Suprapubic skin (tissue), 4 donors: ENCODE measurements at places on chromosomes 7 and 10.

GRCh38 chr7:33905389-33906032 lies at the start of gene BMPER:
Gene BMPER, plus strand, starts transcription at chr7:33905539. Its CDS starts 75 bp downstream, at chr7:33905614.
- DNase-seq = no peak

- DNase-seq = no peak
Observed at GRCh38 chr7:156795415-156795814, 97.6 kb downstream of the LMBR1 start.

DNA sequence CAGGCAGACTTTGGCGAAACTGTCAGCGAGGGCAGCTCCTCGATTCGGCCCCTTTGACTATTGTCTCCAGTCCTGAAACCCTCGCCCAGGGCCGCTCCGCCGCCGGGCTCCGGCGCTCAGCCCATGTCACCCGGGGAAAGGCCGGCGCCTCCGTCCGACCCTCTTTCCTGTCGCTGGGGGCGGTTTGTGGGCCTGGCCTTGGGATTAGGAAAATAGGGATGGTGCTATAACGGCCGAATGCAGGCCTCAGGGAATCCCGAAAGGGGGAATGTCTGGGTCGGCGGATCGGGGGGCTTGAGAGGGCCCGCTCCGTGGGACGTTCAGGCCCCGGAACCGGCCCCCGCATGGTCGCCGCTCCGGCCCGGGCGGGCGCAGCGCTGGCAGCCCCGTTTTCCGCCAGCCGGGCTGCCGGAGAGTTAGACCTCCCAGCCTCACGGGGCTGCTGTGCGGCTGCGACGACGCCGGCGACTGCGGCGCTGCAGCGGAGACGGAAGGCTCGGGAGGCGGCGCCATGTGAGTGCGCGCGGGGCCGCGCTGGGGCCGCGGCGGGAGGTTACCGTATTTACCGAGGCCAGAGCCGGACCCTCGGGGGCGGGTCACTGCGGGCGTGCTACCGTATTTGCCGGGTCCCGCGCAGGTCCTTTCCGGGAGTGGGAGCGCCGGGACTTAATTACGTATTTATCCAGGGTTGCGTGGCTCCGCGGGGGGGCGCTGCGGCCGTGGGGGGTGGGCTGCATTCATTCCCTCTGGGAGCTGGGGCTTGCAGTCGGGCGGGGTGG lies 25.9 kb downstream of the ZNF775 start:
- peak; percentile 94 for DNase-seq

- no peak for DNase-seq
Observed at GRCh38 chr10:9302140-9302746, 1247.8 kb downstream of the GATA3 start.

- no peak for DNase-seq
Observed at GRCh38 chr7:71566991-71567390, 435.0 kb downstream of the GALNT17 start.

GRCh38 chr10:47027784-47028260 lies 116.6 kb downstream of the PTPN20 start:
- DNase-seq = peak; percentile 61
